GM18507 (cell line): ENCODE measurements at places on chromosomes 4 and X.

DNA sequence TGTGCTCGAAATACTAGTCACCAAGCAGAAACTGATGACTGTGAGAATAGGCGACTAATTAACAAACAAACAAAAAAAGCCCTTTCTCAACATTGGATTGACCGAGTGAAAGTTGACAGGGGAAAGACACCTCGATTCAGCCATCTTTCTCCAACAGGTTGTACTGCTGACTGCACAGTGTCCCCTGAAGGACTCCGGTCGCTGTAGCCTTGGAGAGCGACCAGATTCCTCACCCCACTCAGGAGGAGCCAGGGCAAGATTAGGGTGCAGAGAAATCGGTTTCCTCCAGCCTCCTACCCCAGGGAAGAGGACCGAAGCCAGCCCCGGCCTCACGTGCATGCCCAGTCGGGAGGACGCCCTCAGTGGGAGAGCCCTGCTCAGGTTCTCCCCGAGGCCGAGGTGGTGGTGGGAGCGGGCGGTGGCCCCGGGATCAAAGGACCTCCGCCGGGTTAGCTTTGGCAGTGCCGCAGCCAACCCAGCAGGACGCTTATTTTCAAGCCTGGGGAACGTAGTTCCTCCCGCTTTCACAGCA is 1.1 kb upstream of the RAP1GDS1 start:
- peak; percentile 5 for DNase-seq

DNA sequence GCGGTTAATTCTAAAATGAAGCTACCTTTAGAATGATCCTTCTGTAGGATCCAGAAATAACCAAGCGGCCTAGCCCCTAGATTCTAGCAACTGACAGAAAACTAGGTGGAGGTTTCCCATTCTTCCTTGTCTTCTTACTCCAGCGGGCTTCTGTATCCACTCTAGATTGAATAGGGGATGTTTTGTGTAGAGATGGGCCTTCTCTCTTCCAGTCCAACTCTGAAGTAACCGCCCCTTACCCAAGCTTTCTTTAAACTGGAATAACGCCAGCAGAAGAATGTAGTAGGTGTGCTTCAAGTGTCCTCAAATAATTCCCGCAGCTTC is 386 bp upstream of the TMEM184C start:
- DNase-seq: no peak

DNA sequence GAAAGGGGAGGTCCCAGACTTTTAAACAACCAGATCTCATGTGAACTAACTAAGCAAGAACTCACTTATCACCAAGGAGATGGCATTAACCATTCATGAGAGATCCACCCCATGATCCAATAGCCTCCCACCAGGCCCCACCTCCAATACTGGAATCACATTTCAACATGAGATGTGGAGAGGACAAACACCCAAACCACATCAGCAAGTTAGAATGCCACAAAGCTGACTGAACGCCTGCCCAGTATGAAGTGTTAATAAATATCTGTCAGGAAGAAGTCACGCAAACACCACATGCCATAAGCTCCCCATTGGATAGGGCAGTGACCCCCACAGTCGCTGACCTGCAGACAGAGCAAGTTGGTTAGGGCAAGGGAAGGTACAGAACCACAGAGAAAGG is 14.3 kb downstream of the SLC10A6 start:
- no peak for DNase-seq

- peak; percentile 52 for DNase-seq
Measured at GRCh38 chr4:183721207-183722081, 62.4 kb downstream of the TRAPPC11 start.

- peak; percentile 49 for DNase-seq
Measured at GRCh38 chr4:121255986-121256750, 92.0 kb upstream of the TNIP3 start.

- no peak for DNase-seq
Measured at GRCh38 chrX:149036086-149036485, 469.0 kb downstream of the IDS start.

- no peak for DNase-seq
Measured at GRCh38 chr4:20433097-20433705, 181.5 kb downstream of the SLIT2 start.

- no peak for DNase-seq
Measured at GRCh38 chr4:112023402-112023950, 121.8 kb upstream of the FAM241A start.

DNA sequence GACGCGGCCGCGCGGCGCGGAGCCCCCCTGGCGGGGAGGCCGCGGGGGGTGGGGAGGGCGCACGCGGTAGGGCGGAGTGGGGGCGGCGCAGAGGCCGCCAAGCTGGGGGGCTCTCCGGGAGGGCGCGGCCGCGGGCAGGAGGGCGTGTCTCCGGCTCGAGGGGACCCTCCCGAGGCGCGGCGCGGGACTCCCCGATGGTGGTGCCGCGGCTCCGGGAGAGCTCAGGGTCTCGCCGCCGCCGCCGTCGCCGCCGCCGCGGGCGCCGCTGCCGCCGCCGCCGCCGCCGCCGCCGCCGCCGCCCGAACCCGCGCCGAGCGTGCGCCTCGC is 165 bp upstream of the PTCHD1 start:
- no peak for DNase-seq

GRCh38 chr4:72896515-72896914 is 173.0 kb downstream of the COX18 start:
- DNase-seq: no peak

GRCh38 chr4:141425124-141425523 is 204.4 kb downstream of the ZNF330 start:
- no peak for DNase-seq

DNA sequence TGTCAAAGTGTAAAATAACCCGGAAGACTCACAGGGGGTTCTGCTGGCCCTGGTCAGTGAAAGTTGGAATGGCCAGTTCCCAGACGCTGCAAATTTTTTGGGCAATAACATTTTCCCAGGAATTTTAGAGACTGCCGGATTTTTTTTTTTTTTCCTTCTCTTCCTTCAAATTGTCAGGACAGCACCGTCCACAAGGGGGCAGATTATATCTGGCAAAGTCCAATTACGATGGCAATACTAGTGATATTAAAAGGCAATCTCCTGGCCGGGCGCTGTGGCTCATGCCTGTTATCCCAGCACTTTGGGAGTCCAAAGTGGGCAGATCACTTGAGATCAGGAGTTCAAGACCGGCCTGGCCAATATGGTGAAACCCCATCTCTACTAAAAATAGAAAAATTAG is 20.5 kb downstream of the SLC25A5 start:
- DNase-seq: no peak

DNA sequence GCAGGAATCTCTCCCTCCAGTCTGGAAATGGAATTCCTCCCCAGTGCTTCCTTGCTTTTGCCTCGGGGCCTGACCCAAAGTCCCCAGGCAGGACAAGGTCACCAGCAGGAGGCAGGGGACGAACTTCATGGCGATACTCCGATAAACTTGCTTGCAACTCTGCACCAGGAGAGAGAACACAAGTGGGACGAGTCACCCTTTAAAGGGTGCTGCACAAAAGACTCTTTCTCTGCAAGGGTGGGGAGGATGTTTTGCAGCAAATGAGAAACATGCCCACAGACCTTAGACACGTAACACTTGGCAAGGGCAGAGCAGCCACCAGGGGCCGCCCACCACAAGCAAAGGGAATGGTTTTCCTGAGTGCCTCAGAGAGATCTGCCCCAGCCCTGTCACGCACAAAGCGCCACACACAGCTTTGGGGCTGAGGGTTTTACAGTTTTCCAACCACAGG is at the start of gene FGFBP2:
Gene FGFBP2 (minus strand): TSS at position 175 of the 451 bp plus-strand sequence. CDS start 46 bp downstream, at position 129.
- DNase-seq: no peak

DNA sequence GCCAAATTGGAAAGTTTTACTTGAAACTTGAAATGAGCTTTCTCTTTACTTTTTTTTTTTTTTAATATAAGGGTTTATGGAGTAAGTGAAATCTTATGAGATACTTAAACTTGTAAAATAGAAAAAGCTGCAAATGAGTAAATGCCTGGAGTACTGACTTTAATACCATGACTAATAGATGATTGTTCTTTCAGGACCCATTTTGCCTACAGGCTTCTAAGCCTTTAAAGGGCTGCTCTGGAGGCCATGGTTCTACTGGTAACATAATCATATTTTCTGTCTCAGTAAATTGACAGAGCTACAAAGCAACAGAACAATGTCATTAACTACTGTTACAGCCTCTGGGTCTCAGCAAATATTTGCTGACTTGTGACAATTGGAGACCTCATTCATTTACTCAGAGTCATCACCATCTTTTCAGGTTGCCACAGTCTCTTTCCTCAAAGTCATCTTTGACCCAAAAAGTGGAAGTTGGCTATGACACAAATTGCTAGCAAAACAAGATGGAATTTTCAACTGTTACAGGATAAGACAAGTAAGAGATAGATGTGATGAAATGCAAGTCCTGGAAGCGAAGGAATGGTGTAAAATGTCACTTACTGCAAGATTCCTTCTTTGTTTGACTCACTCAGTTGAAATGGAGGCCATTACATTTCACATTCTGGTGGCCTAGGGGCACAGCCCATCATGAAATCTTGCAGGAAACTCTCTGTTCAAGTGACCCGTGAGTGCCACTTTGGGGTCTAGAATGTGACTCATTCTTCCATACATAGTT is 132.7 kb downstream of the BTC start:
- DNase-seq: no peak

- DNase-seq: no peak
Measured at GRCh38 chrX:48711929-48712505, 15.5 kb downstream of the SUV39H1 start.

GRCh38 chr4:101730291-101731117 is 60.0 kb upstream of the BANK1 start:
- peak; percentile 5 for DNase-seq

- DNase-seq: no peak
Measured at GRCh38 chr4:101697266-101697665, 93.3 kb upstream of the BANK1 start.

- DNase-seq: no peak
Measured at GRCh38 chr4:78446619-78447018, 105.0 kb upstream of the ANXA3 start.
